ENCODE measurements at places on chromosomes 4 and X.

DNA sequence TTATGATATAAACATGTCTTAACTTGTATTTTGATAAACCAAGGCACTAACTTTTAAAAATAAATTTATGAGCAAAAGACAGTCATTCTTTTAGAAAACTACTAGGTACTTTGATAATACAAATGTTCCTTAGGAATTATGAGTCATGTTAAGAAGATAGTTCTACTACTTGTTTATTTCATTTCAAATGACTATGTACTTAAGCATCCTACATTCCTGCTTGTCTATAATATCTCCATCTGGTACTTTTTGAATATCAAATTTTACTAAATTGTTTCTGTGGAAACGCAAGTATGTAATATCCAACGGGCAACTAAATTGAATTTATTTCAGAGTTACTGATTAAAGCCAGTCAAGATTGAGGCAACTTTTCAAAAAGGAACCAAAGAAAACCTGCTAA is 61.8 kb downstream of the CAMK2D start:
- DNase-seq = no peak

- DNase-seq = no peak
Measured at GRCh38 chr4:113838460-113838859, 76.9 kb upstream of the CAMK2D start.

GRCh38 chr4:137754652-137755471 is 222.6 kb upstream of the PCDH18 start:
- no peak for DNase-seq

DNA sequence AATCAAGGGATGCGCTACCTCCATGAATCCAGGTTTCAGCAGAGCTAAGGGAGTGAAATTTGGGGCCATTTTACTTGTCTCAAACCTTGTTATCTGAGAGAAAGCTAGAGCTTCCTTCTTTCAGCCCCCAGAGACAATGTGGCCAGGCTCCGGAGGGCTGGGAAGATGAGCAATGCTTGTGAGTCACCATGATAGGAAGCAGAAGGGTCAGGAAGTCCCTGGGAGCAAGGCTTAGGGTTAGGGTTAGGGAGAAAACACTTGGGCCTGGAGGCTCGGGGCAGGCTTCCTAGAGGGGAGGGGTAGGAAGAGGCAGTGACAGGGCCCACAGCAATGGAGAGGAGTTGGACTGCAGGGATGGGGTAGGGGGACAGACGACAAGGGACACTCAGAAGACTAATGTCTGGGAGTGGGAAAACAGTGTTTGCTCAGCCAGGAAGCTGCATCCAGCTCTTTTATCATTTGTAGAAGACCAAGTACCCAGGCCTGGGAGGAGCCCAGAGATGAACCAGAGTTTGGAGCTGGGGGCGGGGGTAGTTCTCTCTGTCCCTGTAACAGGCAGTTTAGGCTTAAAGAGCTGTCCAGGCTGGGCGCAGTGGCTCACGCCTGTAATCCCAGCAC is 16.4 kb upstream of the PORCN start:
- DNase-seq = no peak

- no peak for DNase-seq
Measured at GRCh38 chr4:78517050-78517652, 34.4 kb upstream of the ANXA3 start.

DNA sequence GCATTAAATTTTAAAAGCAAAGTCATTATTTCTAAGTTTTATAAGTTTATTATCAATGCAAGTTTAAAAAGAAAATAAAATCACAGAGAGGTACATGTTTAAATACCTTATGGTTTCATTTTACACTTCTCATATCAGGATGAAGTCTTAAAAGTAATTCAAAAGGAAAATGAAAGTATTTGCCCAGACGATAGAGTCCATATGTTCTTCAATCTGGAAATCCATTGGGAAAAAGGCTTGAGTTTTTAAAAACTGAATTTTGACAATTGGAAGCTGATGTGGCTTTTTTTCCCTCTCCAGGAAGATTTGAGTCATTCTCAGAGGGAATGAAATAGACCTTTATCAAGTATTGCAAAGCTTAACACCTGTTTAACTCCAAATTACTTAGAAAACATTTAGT is 37.1 kb downstream of the MAB21L2 start:
- DNase-seq = no peak

- no peak for DNase-seq
Measured at GRCh38 chrX:134949271-134949670, 41.5 kb upstream of the SMIM10 start.
